ENCODE measurements at places on chromosomes 5 and 9. TPM values are rescaled to one million over a fixed set of nuclear protein-coding genes. Genes with fewer than 3 reads are reported as not detected.

FRMPD1 gene
- not detected for total RNA-seq

MYO10 gene
- 144 TPM for total RNA-seq

GPX3 gene
- 3.5 TPM for total RNA-seq

GALNT12 gene
- total RNA-seq, result 0.44 TPM

LCN15 gene
- not detected for total RNA-seq

CDX1 gene
- not detected for total RNA-seq

Data from endothelial cell of umbilical vein (primary cell).